ENCODE measurements at places on chromosomes 2 and 18. TPM values are rescaled to one million over a fixed set of nuclear protein-coding genes. Genes with fewer than 3 reads are reported as not detected.

Gene SKA1
- total RNA-seq = 6.9 TPM

Gene GLS
- total RNA-seq = 143 TPM

Gene FAHD2B
- 5.3 TPM for total RNA-seq

Gene CPO
- total RNA-seq = 0.19 TPM

Gene RAD51AP2
- not detected for total RNA-seq
